ENCODE measurements at places on chromosomes 1 and 21.
A peak's percentile ranks its signal among the peaks of the same experiment; 100 is the strongest.

DNA sequence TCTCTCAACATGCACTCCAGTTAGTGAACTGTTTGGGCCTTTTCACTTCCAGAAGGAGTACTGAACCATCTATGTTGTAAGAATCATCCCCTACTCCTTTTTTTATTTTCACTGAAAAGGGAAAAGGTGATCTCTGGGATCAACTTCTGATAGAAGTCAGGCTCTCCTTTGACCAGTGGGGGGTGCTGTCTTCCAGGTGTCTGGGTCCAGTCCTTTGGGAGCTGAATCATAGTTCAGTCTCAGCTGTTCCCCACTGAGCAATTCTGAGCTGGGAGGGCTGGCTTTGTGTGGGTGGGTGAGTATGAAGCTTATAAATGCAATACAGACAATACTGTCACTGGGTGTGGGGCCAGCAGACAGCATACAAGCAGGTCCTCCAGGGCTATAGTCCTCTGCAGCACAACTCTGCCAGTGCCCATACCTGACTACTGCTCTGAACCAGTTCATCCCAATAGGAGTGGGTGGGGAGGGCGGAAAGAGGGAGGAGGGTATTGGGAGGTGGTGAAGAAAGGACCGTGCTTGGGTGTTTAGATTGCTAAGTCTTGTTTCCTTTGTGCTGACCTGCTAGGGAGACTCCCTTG, 12.5 kb upstream of the SARS1 start:
- no peak for DNase-seq

- DNase-seq: no peak
Measured at GRCh38 chr1:214983126-214983869, 99.2 kb upstream of the KCNK2 start.

DNA sequence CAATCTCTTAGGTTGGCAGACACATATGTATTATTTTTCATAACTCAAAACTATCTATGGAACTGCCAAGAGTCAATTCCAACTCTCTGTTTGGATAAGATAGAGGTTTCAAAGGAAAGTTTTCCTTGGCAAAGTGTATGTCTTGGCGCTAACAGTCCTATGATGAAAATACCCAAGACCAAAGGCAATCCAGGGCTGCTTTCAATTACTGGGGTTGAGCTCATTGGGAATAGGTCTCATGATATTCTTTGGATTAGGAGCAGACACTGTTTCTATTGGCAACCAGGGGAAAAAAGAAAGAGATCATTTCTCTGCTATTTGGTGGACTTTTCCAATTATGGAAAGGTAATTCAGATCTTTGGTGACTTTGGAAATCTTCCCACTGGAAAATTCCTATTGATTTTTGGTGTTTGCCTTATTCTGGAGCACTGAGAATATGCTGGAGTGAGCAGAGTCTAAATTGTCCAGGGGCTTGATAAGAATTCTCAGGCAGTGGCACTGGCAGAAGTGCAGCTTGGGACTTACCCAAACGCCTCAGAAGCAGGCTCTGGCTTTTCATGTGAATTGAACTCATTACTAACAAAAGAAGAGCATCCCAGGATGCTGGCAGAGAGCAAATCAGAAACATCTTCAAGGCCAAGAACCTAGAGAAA, 20.4 kb upstream of the PLXNA2 start:
- no peak for DNase-seq

GRCh38 chr1:42876009-42876408, 29.6 kb downstream of the ZNF691 start:
- peak; percentile 73 for DNase-seq

DNA sequence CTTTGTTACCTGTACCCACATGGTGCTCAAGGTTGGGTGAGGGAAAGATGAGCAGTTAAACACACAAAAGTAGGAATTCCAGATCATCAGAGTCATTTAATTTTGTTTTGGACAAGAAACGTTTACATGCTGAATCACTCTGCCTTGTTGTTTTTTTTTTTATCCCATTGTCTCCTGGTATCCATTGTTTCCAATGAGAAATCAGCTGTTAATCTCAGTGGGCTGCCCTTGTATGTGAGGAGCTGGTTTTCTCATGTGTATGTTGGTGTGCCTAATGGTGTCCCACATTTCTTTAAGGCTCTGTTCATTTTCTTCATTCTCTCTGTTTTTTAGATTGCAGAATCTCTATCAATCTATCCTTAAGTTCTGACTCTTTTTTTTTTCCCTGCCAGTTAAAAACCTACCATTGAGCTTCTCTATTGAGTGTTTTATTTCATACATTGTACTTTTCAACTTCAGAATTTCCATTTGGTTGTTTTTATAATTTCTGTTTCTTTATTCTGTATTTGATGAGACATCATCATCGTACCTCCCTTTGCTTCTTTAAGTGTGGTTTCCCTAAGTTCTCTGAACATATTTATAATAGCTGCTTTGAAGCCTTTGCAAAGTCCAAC, 8.8 kb upstream of the OBSCN start:
- no peak for DNase-seq

GRCh38 chr21:15183813-15184257, 119.0 kb upstream of the NRIP1 start:
- no peak for DNase-seq

GRCh38 chr1:100622037-100622436, 84.1 kb downstream of the GPR88 start:
- no peak for DNase-seq

DNA sequence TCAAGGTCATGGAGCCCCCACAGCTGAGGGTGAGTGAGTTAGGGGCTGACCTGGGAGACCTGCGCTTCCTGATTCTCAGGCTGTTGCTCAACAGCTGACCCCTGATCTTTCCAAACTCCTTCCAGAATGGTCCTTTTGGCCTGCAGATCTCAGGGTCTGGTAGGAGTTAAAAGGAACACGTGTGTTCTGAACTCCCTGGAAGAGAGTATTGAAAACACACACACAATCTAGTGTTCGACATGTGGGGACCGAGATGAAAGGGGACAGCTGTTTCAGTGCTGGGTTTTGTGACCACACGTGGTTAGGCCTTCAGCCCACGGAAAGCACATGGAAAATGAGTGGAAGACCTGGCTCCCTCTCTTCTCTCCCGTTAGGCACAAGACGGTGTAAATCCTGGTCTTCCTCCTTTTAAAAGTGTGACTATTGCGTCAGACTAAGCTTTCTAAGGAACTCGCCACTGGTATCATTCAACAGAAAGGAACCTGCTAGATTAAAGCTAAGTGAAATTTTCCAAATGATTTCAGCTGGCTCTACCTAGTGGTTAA, 49.6 kb downstream of the RUNX1 start:
- no peak for DNase-seq

DNA sequence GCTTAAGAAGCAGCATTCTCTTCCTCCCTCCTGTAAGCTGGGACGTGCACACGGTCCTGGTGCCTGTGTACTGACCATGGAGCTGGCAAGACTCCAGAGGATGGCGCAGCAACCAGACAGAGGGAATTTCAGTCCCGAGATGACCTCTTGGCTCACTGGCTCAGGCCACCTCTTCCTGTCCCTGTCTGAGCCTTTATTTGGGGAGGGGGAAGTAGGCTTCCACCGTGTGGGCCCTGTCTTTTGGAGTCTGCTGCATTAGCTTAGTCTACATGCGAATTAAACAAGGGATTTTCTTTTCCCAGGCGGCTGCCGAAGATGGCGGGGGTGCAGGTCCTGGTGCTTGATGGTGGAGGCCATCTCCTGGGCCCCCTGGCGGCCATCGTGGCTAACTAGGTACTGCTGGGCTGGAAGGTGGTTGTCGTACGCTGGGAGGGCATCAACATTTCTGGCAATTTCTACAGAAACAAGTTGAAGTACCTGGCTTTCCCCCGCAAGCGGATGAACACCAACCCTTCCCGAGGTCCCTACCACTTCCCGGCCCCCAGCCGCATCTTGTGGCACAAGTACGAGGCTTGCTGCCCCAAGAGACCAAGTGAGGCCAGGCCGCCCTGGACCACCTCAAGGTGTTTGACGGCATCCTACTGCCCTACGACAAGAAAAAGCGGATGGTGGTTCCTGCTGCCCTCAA, 10.2 kb downstream of the IL24 start:
- no peak for DNase-seq

DNA sequence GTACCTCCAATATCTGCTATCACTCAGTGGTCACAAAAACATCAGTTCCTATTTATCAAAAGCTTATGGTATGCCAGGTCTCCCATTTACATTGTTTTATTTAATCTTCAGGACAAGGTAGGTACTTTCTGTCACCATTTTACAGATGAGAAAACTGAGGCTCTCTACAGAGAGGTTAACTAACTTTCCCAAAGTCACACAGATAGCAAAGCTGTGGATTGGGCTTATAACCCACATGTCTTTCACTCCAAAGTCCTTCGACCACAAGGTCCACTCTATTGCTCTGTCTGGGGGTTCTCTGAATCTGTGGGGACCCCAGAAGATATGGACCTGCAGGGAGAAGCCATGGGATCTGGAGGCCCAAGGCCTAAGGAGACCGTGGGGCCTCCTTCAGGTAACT, 26.6 kb upstream of the EPS8L3 start:
- no peak for DNase-seq

DNA sequence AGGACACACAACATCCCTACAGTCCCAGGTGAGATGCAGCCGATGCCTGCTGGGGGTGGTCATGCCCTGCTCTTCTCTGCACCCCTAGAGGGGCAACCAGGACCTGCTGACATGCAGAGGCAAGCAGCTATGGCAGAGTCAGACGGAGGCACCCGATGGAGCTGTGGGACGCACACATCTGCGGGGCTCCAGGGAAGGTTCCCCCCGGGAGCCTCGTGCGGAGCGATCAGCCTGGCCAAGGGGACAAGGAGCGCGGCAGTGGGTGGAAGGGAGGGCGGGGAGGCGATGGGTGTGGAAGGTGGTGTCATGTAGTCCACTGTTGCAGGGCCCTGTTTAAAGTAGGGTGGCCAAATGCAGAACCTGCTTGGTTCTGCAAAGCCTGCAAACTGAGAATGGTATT, 143.0 kb upstream of the AJAP1 start:
- DNase-seq: no peak

GRCh38 chr1:51520700-51521248, 1.7 kb upstream of the EPS15 start:
- no peak for DNase-seq

DNA sequence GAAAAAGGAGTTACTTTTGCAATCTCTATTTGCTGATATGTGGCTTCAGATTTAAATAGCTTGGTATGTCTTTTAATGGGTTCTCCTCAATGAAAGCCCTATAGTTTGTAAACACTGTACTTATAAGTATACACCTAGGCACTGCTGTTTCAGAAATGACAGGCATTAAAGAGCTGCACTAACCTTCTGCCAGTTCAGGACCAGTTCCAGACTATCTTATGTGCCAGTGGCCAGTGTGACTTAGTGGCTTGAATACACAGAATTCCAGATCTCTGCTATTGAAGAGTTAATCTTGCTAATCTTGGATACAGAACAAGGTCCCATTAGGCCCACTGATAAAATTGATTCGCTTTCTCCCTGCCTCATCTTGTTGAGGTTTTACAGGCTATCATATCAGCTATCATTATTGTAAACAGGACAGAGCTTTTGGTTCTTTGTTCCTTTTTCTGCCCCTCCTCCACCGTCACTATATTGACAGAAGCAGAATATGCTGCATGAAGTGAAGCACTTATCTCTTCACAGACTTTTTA, 337.5 kb downstream of the LRRIQ3 start:
- DNase-seq: no peak

GRCh38 chr1:91579658-91580228, 79.1 kb downstream of the CDC7 start:
- DNase-seq: no peak

DNA sequence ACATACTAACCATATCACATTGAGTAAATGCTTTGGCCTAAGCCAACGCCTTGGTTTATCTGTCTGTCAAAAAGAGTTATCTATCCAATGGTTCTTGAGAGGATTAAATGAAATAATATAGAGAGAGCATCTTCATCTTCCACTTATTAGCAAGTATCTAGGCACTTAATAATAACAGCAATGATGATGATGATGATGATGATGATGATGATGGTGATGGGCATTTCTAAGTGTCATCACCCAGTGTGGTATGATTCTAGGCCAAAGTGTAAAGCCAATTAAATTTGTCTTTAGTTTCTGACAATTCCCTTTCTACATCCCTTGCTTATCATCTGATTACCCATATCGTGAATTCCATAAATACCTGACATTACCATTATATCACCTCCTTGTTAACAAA, 65.7 kb upstream of the LRRC53 start:
- no peak for DNase-seq

- DNase-seq: no peak
Measured at GRCh38 chr1:203038217-203038741, 12.0 kb downstream of the PPFIA4 start.

DNA sequence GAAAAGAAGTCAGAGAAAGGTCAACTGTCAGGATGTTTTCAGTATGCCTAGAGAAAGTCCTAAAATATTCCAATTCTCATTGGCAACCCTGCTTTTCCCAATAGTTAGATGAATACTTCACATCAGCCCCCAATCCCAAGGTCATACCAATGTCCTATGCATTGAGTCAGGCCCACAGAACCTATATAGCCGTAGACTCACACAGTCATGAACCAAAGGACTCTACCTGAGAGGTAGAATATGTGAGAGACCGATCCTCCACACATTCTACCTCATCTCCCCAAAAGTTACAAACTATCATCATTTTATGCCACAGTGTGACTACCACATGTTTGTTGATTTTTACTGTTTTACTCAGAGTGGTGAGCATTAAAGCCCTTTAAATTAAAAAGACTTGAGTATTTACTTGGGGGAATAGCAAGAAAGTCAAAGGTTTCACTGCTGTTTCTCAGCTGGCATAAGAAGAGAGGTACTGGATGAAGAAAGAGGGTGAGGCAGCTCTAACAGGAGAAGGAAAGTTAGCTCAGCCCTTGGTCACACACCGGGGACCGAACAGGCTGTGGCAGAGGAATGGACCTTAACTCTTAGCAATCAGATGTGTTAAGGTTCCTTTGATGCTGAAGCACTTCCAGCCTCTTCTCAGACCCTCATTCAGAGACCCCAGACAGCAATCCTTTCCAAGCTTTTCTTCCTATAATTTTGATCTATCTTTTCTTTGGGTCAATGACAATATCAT, 937 bp downstream of the CD48 start:
- no peak for DNase-seq

GRCh38 chr1:241688940-241689368, 36.9 kb downstream of the WDR64 start:
- no peak for DNase-seq

DNA sequence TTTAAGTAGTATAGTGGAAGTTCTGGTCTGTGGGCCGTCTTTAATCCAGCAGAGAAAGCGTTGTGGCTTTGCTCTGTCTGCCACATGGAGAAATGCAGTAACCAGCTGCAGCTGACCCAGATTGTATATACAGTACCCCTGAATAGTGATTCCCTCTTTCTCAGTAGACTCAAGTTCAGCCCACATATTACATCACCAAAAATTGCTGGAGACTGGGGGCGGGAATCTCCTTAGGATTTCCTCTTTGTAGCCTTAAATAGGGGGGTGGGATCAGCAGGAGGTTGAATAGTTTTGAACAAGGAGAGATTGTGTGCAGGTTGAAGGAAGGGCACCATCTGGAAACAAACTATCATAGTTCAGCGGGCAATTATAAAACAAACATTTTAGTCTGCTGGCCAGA, at the start of gene ANGPTL1:
ANGPTL1 (minus strand) TSS at position 134 of the 400 bp plus-strand sequence. CDS start 5,301 bp downstream, outside the sequence.
- no peak for DNase-seq

GRCh38 chr1:56525489-56526041, 53.8 kb downstream of the PLPP3 start:
- DNase-seq: peak; percentile 85
